Hepatocyte (in vitro differentiated cells): ENCODE measurements at places on chromosomes 2 and 18. TPM values are rescaled to one million over a fixed set of nuclear protein-coding genes. Genes with fewer than 3 reads are reported as not detected.

SIX2 gene
- 0.32 and 0.53 TPM in 2 replicates for total RNA-seq

AKAIN1 gene
- not detected in 2 replicates for total RNA-seq

ING5 gene
- 17.5 and 33.4 TPM in 2 replicates for total RNA-seq

INO80C gene
- total RNA-seq: 16.5 and 16.6 TPM in 2 replicates

PARD6G gene
- 11.7 and 11.8 TPM in 2 replicates for total RNA-seq

CNRIP1 gene
- 5.8 and 7.9 TPM in 2 replicates for total RNA-seq

SPAG16 gene
- total RNA-seq: 55.7 and 56.9 TPM in 2 replicates

- no peaks in the 10 kb centered on the region for H3K27me3 ChIP-seq
- H3K27ac ChIP-seq: no peak overlapping the region
- H3K4me1 ChIP-seq: no peaks in the 10 kb centered on the region
- no peak for DNase-seq
- no peak overlapping the region for H3K4me3 ChIP-seq
- no peaks in the 10 kb centered on the region for H3K36me3 ChIP-seq
These were observed 24.4 kb upstream of the THOC1 start for GRCh38 chr18:292271-292670.

DNA sequence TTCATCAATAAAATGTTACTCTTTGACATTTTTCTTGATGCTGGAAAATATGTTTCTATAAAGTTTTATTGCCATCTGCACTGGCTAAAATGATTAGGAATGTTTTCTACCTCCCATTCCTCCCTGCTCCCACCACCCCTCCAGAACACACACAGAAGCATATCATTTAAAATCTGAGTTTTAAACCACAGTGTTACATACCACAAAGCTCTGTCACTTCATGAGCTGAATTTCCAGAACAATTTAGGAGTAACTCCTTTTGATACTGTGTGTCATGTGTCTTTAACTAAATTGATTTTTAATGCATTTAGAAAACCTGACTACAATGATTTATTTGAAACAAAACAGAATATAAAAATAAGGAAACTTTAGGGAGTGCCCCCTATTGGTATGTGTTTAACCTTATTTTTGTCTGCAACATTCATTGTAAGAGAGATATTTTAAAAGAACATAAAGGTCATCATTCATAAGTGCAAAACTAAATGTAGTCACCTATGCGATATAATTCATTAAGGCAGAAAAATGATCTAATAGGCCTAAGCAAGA, 52.0 kb downstream of the FEZ2 start:
- no peak overlapping the region for H3K4me3 ChIP-seq
- H3K27me3 ChIP-seq: no peaks in the 10 kb centered on the region
- DNase-seq: no peak
- no peak overlapping the region for H3K27ac ChIP-seq

DNA sequence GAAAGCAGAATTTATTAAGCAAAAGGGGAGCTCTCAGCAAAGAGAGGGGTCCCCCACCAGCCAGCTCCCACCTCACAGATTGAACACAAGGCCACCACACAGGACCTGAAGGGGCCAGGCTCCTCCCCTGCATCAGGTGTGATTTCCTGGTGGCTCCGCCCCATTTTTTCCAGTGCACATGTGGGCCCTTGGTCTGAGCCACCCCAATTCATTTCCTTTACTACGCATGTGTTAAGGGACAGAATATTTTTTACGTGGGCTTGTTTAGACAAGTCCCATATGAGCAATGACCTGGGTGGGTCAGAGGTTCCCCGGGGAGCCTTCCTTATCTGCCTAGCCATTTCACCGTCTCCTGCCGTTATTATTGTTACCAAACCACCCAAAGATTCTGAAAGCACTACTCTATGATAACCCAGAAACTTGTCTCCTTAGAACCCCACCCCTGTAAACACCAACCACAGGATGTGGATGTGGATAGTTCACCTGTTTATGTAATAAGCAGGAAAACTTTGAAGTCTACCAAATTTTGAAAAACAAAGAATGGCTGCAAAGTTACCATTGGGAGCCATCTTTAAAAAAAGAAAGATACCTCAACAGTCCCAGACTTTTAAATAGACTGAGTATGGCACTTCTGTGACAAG, 191.7 kb downstream of the CD226 start:
- H3K4me3 ChIP-seq: no peak overlapping the region
- no peak overlapping the region for H3K27ac ChIP-seq
- DNase-seq: no peak
- H3K27me3 ChIP-seq: no peaks in the 10 kb centered on the region

GRCh38 chr2:130307850-130308249, 34.8 kb upstream of the IMP4 start:
- no peak for DNase-seq
- H3K27ac ChIP-seq: no peak overlapping the region
- H3K27me3 ChIP-seq: peaks cover 17% of the 10 kb centered on the region
- no peaks in the 10 kb centered on the region for H3K36me3 ChIP-seq
- no peaks in the 10 kb centered on the region for H3K4me1 ChIP-seq

GRCh38 chr2:185291035-185291647, 447.5 kb upstream of the FSIP2 start:
- H3K4me1 ChIP-seq: no peaks in the 10 kb centered on the region
- H3K4me3 ChIP-seq: no peak overlapping the region
- H3K36me3 ChIP-seq: no peaks in the 10 kb centered on the region
- no peaks in the 10 kb centered on the region for H3K27me3 ChIP-seq
- no peak overlapping the region for H3K27ac ChIP-seq

- H3K27ac ChIP-seq: no peak overlapping the region
- no peak for DNase-seq
- no peaks in the 10 kb centered on the region for H3K27me3 ChIP-seq
- no peak overlapping the region for H3K4me3 ChIP-seq
These were observed 120.3 kb upstream of the ACAA2 start for GRCh38 chr18:49933530-49934128.

- peak; percentile 69 for DNase-seq
- no peak overlapping the region for H3K4me3 ChIP-seq
- no peaks in the 10 kb centered on the region for H3K27me3 ChIP-seq
- H3K27ac ChIP-seq: peak overlapping the region; percentile 63
- H3K4me1 ChIP-seq: peaks cover 5% of the 10 kb centered on the region
These were observed 57.4 kb upstream of the EPB41L3 start for GRCh38 chr18:5601188-5601624.

DNA sequence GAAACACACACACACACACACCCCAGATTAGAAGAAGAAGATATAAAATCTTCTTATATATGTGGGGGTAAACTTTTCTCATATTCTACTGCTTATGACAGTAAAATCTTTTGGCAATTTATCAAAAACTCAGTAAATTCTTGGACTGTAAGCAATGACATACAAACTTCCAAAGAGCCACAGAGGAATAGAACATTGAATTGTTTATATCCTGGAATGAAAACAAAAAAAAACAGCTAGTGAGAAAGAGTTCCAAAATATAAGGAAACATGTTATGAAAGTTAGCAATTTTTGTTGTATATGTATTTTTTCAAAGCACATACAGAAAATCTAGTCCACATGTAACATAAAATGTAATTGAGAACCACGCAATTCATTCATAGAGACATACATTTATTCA, 764.9 kb downstream of the DSC3 start:
- no peak for DNase-seq
- H3K4me3 ChIP-seq: no peak overlapping the region
- H3K36me3 ChIP-seq: no peaks in the 10 kb centered on the region
- H3K4me1 ChIP-seq: no peaks in the 10 kb centered on the region
- H3K27ac ChIP-seq: no peak overlapping the region

DNA sequence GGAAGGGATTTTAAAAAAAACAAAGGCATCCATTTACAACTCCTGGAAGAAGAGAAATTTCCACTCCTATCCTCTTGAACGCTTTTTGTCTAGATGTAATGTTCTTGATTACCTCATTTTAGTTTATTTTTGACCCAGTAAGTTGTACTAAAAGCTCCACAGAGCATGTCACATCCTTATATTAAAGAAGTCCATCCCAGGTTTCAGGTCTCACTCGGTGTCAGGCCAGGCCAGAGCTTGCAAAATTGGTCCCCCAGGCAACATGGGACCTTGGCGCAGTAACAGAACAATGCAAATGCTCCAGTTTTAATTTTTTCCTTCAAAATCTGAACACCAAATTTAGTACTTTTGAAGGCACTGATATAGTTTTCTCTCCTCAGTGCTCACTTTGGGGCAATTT, 218.4 kb upstream of the REV1 start:
- H3K27ac ChIP-seq: no peak overlapping the region
- no peaks in the 10 kb centered on the region for H3K36me3 ChIP-seq
- no peak for DNase-seq
- peaks cover 3% of the 10 kb centered on the region for H3K4me1 ChIP-seq
- no peak overlapping the region for H3K4me3 ChIP-seq
